ENCODE measurements at places on chromosomes 5 and 9.

DNA sequence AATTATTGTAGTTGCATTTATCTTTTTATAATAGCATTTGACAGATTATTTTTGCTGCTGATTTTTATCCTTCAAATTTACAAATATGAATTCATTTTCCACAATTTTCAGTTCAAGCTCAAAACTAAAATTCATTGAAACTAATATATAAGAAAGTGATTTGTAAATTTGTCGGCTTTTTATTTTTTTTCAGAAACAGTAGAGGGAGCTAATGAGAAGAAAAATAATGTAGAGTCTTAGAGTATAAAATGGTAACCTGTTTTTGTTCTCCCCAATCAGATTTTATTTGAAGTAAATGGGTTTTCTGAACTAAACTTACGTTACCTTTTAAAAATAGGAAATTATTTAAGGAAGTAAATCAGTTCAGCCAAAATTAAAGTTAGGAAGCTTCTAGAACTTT is 19.2 kb downstream of the PRRC1 start:
- no peak for DNase-seq

DNA sequence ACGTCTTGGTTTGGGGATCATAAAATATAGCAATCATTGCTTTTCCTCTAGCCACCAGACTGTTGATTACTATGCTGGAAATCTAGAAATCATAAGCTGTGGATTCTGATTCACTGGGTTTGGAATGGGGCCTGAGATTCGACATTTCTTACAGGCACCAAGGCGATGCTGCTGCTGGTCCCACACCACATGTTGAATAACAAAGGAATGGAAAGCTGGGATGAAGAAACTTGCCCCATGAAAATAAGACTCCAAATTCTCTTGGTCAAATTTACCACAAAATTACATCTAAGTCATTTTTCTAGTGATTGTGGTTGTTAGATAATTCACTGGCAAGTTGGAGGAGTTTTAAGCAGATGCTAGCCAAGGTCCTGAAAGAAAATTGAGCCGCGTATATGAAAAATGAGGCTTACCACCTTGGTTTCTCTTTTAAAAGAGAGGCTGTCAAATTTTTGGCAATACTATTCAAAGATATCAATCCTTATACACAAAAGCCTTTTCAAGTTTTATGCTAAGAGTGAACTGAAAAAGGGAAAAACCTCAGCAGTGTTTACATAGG is 23.0 kb upstream of the MEIKIN start:
- DNase-seq, result no peak

DNA sequence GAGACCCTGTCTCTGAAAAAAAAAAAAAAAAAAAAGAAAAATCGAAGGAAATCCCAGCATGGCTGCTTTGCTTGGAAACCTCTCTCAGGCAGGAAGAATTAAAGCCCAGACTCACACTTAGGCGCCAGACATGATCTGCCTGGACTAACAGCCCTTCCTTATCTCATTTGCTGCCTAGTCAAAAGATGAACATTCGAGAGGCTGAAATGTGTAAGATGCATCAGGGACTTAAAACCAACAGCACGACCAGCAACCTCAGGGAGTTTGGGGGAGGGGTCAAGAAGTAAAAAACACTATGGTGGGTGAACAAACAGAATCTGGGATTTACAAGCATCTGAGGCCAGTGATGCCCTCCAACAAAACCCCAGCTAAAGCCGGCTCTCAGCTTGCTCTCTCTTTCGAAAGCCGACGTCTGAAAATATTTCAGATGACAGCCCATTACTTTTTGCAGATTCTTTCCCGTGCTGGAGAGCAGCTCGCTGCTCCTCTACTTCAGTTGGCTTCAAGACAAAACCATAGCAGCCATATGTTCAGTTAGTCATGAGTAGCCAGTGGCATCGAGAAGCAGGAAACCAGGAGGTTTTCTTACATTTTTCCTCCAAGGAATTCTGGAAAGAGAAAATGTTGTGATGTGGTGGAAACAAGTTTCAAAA is 249.9 kb downstream of the MARCHF11 start:
- no peak for DNase-seq

DNA sequence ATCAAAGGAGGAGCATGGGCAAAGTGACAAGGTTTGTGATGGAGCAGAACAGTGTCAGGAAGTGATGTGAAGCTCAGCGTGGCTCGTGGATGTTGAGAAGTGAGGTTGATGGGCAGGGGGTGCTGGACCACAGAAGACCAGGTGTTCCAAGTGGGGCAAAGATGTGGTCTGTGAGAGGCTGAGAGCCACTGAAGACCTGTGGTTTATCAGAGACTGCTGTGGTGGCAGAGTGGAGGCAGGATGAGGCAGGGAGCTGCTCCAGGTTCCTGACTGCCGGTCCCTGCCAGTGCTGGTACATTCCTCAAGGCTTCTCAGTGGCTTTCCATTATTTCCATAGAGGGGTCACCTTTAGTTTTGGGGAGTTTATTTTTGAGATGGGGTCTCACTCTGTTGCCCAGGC is 19.1 kb downstream of the PALM2AKAP2 start:
- DNase-seq, result no peak

DNA sequence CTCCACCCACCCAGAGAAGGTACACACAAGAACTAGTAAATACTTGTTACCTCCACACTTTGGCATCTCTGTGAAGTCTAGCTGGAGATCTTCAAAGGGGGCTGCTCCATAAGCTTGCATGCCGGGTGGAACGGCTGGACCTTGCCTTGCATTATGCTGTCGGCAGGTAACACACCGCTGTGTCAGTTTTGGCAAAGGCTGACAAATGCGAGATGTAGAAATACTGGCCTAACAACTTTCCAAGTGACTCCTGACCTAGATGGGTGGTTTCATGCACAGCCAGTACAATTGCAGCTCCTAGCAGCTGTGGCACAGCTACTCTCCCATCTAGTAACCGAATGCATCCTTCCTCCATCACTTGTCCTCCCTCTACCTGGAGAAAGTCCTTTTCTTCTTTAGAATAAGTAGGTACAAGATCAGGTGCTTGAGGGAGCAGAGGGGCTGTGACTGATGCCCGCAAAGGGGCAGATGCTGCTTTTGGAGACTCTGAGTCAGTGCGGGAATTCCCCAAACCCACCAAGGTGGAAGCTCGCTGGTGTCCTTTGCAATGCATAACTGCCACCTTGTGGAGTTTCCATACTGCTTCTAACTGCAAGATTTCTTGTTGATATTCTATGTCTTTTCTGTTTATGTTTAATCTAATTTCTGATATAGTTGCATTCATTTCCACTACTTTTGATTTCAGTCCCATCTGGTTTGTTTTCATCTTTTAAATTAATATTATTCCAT is 78.4 kb downstream of the TMEM161B start:
- no peak for DNase-seq

DNA sequence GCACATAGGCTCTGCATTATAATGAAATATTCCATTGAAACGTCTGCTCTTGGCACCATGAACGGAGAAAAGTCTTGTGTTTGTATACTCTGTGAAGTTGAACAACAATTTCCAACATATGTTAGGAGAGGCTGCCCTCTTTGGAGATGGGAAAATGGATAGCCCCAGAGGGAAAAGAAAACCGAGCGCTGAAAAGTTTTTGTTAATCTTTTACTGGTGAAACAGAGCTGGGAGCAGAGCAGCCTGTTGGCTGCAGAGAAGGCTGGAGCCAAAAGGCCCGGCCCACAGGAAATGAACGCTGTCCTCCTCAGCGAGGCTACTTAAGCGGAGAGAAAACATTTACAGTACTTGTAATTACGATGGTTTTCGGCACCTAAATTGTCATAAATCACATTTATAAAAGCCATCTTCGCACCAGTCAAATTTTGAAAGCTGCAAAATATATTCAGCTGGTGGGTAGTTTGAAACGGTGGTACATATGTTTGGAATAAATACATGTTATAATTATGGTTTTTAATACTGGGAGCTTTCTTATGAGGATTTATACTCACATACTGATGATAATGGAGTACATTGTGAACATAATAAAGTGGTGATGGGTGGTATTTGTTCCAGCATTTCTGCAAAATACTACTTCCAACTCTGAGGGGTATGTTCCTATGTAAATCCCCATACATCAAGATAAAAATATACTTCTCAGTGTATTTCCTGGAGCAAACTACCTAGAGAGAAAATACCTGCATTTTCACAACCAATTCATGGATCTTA is 129.6 kb upstream of the CNTLN start:
- no peak for DNase-seq

GRCh38 chr5:143350341-143350740 is 53.1 kb downstream of the NR3C1 start:
- no peak for DNase-seq

DNA sequence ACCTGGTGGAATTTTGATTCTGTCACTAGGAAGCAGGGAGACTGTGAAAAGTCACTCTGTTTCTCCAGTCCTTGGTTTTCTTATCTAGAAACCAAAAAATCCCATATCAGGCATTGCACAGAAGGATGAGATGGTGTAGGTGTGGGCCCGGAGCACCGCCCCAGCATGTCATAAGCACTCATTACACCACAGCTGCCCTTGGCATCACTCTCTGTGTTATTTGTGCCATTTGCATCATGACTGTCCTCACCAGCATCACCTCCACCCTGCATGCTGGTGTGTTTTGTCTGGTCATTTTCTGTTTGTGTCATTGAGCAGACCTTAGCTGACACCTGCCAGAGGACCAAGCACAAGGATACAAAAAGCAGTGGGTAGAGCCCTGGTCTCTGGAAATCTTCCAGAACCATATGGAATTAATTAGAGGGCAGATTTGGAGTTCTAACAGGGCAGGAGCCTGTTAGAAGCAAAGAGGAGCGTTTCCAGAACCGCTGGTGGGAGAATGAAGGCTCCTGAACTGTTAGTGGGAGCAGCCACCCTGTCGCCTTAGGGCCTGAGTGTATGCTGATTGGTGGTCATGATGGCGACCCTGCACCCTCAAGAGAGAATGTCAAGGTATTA is 99.3 kb downstream of the AMBP start:
- no peak for DNase-seq

DNA sequence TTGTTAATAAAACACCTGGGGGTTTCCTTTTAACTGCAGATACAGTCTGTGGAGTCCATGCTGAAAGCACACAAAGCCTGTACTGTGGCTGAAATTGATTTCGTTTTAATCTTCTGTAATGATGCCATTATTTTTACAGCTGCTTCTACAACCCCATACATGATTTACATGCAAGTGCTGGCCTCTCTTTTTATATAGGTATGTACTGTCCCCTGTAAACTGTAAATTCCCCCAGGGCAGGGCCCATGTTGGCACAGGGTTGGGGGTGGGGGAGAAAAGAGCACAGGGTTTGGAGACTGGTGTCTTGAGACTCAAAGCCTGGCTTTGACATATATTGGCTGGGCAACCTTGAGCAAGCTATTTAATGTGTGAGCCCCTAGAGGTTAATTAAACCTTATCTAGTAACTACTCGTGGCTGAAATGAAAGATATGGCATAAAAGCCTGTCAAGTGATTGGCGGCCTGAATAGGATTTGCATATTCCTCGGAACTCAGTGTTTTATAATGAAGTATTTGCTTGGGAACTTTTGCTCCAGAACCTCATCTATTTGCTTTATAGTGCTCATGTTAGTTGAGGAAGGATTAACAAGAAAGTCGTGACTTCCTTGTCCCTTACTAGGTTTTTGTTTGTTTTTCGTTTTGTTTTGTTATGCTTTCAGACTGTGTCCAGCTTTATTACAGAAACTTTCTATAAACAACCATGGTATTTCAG is 34.0 kb downstream of the KLF4 start:
- DNase-seq, result no peak

- no peak for DNase-seq
These were observed 99.7 kb downstream of the PLCXD3 start for GRCh38 chr5:41410737-41411136.

- no peak for DNase-seq
These were observed 56.7 kb upstream of the NPR3 start for GRCh38 chr5:32654427-32654826.

DNA sequence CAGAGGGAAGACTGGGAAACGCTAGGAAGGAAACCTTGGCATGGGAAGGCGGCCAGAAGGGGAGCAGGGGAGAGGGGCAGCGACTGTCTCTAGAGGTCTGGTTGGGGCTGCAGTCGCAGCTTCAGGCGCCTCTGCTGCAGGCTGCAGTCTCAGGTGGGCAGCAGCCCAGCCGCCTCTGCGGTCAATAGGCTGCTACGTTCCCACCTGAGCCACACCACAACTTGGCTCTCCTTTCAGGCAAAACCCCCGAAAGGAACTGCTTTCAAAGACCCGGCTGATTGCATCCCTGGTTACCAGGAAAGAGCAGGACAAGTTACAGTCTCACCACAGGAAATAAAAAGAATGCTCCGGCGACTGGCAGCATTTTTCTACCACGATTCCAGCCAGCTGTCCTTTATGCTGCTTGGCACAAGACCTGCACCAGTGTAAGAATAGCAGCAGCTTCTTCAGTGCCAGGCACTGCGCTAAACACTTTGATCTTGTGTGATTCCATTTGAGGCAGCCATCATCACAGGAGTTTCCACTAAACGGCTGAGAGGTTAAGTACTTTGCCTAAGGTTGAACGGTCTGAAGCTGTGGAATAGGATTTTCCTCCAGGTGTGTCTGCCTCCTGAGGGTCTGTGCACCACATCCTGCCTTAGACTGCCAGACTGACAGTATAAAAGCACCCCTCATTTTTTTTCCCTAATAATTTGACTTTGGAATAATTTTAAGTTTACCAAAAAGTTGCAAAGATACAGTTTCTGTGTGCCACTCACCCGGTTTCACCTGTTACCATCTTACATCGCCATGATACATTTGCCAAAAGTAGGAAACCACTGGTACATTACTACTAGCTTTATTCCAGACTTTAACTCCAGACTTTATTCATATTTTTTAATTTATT is 7.5 kb downstream of the RPS14 start:
- DNase-seq, result no peak

DNA sequence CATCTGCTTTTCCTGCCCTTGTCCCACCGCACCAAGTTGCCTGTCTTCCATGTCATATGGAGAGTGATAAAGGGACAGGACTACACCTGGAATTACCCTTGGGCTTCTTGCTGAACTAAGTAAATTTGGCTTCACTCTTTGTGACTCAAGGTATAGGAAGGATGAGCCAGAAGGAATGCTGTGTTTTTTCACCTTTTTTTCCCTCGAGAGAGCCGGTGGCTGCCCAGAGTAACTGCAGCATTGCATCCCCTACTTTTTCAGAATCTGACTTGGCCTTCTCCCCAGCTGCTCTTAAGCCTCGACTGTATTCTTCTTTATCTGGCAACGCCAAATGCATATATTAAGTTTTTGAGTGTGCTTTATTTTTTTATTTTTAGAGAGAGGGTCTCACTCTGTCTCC is 38.4 kb downstream of the RCL1 start:
- DNase-seq, result no peak

DNA sequence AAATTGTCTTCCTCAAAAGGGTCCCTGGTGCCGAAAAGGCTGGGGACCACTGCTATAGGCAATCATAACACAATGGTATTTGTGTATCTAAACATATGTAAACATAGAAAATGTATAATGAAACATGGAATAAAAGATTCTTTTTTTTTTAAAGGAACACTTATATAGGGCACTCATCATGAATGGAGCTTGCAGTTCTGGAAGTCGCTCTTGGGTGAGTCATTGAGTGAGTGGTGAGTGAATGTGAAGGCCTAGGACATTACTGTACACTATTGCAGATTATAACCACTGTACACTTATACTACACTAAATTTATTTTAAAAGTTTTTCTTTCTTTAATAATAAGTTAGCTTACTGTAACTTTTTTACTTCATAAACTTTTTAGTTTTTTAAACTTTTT is 176.4 kb downstream of the ARRDC3 start:
- no peak for DNase-seq
